ENCODE measurements at places on chromosomes 6 and 20. TPM values are rescaled to one million over a fixed set of nuclear protein-coding genes. Genes with fewer than 3 reads are reported as not detected.

The ZBTB46 gene
- total RNA-seq, result 0.86 TPM

The OR2J3 gene
- not detected for total RNA-seq

The IFT52 gene
- 32.9 TPM for total RNA-seq

The CD24 gene
- 299 TPM for total RNA-seq

The PEX6 gene
- 8.7 TPM for total RNA-seq

Data from A549 treated with GW870086 at 1 μM for 4 hours (cell line).